ENCODE measurements at places on chromosomes 3 and 15.

- DNase-seq = peak; percentile 50
These were observed 35.7 kb downstream of the NGRN start for GRCh38 chr15:90300988-90301706.

DNA sequence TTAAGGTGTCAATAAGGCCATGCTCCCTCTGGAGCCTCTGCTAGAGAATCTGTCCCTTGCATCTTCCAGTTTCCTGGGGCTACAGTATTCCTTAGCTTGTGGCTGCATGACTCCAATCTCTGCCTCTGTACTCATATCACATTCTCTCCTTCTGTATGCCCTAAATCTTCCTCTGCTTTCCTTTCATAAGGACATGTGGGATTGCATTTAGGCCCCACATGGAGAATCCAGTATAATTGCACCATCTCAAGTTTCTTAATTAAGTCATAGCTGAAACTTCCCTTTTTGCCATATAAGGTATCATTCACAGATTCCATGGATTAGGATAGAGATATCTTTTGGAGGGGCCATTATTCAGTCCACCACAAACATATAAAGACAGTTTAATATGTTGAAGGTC is 409.8 kb upstream of the TMCO5A start:
- DNase-seq = no peak

DNA sequence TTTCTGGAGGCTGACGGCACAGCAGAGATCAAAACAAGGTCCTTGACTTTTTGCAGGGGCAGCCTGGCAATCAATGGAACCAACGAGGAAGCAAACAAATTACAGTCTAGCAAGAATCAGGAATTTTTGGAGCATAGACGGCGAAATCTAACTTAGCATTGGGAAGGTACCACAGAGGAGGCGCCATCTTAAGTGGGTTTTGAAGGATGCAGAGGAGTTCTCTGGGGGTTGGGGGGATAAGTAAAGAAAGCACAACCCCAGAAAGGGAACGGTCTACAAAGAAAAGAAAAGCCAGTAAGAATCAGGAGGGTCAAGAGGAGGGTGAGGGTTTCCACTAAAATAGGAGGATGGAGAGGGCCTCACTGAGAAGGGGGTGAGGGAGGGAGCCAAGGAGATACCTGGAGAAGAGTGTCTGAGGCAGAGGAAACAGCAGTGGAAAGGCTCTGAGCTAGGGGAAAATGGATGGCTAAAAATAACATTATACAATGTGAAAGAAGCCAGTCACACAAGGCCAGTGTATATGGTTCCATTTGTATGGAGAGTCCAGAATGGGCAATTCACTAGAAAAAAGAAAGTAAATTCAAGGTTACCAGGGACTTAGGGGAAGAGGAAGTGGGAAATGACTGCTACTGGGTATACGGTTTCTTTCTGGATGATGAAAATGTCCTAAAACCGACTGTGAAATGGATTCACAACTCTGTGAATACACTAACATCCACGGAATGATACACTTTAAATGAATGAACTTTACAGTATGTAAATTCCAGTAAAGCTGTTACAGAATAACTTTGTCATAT is 25.2 kb upstream of the IQSEC1 start:
- no peak for DNase-seq

DNA sequence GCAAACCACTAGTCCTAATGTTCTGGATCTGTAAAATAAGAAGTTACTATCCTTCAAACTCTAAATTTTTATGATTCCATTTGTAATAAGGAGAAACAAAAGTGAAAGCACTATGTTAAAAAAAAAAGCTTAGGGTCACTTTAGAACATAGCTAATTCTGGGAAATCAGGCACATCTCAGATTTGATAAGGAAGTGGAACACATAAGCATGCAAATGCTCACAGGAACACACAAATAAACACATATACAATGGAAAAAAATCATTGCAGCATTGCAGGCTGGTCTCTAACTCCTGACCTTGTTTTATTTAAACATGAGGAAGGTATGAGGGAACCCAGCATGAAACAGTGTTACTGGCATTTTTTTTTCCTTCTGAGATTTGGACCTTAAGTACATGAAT is 63.2 kb upstream of the TNFSF10 start:
- no peak for DNase-seq

DNA sequence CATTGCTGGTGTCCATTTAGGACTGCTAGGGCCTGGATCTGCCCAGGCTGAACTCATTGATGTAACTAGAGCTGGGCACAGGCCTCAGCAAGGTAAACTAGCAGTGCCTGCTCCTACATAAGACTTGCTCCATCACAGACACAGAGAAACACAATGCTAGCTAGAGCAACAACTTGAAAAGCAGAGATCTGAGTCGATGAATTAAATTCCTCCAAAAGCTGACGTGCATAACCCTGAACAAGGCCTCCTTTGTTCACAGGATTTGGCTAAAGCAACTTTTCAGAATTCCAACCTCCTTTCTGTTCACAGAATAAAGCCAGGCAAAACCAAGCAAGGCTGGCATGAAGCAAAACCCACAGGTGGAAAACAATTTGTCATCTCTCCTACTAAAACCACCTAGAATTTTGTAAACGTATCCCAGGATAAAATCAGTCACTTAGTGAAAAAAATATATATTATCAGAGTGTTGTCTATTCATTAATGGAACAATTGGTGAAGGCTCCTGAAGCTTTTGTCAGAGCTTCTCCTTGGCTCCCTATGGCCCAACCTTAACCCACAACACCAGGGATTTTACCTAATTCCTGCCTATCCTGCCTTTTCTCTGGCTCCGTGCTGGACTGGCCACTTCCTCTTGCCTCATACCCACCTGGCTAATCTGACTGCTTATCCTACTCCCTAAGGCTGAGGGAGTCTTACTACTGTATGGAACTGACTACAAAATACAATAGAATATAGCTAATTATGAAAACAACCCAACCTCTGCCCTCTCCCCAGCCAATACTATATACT is 39.9 kb downstream of the PLCH1 start:
- no peak for DNase-seq

GRCh38 chr3:108510496-108510895 is at the start of gene MYH15:
TSS of gene MYH15 (minus strand) at chr3:108510596. CDS start at chr3:108510530, 66 bp downstream.
- DNase-seq = no peak

GRCh38 chr3:150390087-150390486 is 18.0 kb upstream of the TSC22D2 start:
- no peak for DNase-seq

DNA sequence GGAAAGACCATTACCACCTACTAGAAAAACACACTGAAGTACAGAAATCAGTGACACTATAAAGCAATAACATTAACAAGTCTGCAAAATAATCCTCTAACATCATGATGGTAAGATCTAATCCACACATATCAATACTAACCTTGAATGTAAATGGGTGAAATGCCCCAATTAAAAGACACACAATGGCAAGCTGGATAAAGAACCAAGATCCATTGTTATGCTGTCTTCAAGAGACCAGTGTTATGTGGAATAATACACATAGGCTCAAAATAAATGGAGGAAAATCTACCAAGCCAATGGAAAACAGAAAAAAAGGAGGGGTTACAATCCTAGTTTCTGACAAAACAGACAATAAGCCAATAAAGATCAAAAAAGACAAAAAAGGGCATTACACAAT is 13.5 kb downstream of the OR5K3 start:
- no peak for DNase-seq

GRCh38 chr15:36517758-36518157 is 61.7 kb upstream of the CDIN1 start:
- DNase-seq = no peak
